ENCODE measurements at places on chromosomes 3 and 15. TPM values are rescaled to one million over a fixed set of nuclear protein-coding genes. Genes with fewer than 3 reads are reported as not detected.

Gene CPLX3
- not detected for total RNA-seq

DNA sequence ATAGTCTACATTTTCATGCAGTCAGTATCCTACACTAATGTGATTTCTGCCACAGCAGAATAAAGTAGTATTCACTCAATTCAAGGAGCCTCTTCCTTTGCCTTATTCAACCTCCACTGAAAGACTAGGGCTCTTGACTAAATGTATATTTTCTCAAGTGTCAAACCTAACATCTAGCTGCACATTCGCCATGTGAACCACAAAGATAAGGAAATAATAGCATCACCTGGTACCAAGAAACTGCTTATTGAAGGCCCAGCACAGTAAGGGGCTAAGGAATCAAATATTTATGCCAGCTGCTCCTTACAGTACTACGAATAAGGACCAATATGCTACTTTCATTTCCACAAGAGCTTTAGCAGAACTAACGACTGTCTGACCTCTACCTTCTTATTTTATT lies 1.3 kb downstream of the SRP14 start:
- no peak for DNase-seq

Gene GOLGA6L22
- not detected for total RNA-seq

DNA sequence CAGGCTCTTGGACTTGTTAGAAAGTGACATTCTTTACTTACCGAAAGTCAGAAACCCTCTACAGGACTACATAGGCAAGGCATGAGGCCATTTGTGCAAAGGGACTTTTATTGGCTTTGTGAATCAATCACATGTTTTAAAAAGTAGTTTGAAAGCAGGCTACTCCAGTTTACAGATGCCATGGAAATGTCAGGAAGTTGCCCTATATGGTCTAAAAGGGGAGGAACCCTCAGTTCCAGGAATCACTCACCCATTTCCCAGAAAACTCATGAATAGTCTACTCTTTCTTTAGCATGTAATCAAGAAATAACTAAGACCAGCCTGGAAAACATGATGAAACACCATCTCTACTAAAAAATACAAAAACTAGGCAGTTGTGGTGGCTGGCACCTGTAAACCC lies 51.0 kb upstream of the MKRN3 start:
- no peak for DNase-seq

DNA sequence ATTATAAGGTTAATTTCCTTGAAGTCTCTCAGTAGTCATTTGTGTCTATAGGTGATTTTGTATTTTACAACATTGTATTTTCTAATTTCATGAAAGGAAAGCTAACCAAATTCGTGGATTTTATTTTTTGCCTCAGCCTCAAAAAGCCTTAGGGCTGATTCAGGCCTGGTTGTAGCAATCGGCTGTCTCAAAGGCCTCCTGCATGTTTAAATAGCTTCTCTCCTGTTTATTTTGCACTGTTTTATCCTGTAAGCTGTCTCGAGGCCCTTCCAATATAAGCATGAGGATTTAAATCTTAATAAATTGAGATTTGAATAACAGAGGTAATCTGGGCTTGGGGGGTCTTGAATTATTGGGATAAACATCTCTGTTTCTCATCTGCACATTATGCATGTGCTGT lies 51.7 kb upstream of the ICE2 start:
- no peak for DNase-seq

- no peak for DNase-seq
These were observed 597.6 kb downstream of the AGBL1 start for GRCh38 chr15:86677278-86677677.

Gene LRRC3B
- total RNA-seq = not detected

Gene CKMT1B
- not detected for total RNA-seq

DNA sequence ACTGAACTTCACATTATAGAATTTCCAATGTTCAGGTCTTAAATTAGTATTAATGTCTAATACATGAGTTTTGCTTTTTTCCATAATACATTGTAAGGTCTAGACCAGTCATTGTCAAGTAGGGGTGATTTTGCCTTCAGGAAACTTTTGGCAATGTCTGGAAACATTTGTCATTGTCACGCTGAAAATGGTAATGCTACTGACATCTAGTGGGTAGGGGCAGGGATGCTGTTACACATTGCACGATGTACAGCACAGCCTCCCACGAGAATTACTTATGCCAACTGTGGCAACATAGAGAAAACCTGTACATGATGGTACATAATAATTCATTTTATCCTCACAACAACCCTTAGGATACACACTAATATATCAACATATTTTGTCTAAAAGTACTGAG lies 384.1 kb downstream of the CADM2 start:
- no peak for DNase-seq

DNA sequence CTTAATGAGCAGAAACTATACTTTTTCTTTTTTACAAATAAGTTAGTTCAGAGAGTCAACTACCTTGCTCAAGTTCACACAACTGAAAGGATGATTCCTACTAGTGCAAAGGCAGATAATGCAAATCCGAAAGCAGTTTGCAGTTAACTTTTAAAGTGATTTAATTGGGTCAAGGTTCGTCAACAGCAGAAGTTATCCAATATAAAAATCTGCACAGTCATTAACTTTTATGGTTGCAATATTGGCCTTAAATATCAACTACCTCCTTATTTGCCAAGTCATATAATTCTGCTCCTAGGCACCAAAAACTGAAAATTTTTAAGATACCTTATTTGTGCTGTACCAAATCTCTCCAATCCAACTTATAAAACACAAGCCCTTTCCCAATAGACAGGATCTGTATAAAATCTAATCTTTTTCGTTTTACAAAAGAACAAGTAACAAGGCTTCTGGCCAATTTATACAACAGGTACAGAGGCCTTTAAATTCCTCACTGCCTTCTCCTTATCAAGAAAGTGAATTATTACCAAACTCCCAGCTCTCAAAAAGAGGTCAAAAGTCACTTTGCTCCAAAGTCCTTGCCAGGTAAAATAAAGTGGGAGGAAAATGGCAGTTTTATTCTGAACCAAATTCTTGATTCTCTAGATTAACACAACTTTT lies 416.6 kb upstream of the NECTIN3 start:
- DNase-seq = peak; percentile 4

- peak; percentile 65 for DNase-seq
These were observed 290.5 kb downstream of the PLCL2 start for GRCh38 chr3:17175187-17175807.

- DNase-seq = peak; percentile 45
These were observed 273.9 kb downstream of the IGSF11 start for GRCh38 chr3:118760585-118761290.

DNA sequence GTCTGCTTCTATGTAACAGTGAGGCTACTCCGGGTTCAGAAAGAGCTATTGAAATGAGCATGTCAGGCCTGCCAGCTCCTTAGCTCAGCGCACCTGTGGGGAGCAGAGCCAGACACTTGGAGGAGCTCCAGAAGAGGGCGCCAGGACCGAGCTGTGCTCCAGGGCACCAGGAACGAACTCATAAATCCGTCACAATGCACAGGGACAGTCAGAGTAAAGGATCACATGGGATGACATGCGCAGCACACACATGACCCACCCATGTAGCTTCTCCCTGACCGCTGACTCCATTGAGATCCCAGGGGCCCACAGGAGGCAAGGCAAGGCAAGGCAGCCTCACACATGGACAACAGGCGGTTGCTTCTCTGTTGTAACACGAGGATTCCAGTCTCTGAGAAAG lies 26.0 kb upstream of the GNB5 start:
- no peak for DNase-seq
